ENCODE measurements at places on chromosomes 2 and 18.

- DNase-seq, result no peak
These were observed 160.0 kb upstream of the ZEB2 start for GRCh38 chr2:144679942-144680341.

- DNase-seq, result no peak
These were observed 6.9 kb downstream of the CENPA start for GRCh38 chr2:26792720-26793119.

DNA sequence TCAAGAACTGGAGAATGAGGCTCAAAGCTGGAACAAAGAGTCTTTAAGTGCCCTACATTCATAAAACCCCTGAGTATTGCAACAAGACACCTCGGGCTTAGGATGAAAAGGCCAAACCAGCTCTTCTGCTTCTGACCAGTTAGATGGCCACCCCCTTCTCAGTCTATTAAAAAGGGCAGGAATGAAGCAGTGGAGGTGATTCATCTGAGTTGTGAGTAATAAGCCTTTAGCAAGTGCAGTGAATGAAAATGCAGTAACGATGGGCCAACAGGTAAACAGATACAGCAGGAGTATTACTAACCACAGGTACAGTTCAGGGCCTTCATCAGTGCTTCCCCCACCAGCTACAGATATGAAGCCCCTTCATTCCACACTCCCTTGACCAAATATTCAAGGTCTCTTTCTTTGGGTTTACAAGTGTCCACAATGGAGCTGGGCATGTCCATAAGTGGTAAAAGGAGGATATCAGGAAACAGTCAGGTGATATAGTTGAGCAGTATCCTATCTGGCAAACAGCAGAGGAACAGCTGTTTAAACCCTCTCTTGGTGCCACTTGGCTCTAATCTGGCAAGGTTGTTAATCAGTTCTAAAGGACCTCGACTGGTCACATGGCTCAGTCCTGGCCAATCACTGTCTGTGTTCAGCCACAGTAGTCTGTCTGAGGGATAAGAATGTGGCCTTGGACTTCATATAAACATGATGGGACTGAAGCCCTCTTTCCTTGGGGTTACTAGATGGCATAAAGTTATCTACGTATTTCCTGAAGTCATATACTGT is 17.8 kb downstream of the SERPINB13 start:
- no peak for DNase-seq

- DNase-seq, result no peak
These were observed 787 bp upstream of the TBR1 start for GRCh38 chr2:161415034-161415986.
